ENCODE measurements at places on chromosomes 3 and 15. TPM values are rescaled to one million over a fixed set of nuclear protein-coding genes. Genes with fewer than 3 reads are reported as not detected.

COL6A5 gene
- not detected for total RNA-seq

- no peak for DNase-seq
These were observed 210.3 kb upstream of the CNTN6 start for GRCh38 chr3:882533-882932.

IL17RD gene
- total RNA-seq = 13.2 TPM

ADCY5 gene
- 228 TPM for total RNA-seq

DNA sequence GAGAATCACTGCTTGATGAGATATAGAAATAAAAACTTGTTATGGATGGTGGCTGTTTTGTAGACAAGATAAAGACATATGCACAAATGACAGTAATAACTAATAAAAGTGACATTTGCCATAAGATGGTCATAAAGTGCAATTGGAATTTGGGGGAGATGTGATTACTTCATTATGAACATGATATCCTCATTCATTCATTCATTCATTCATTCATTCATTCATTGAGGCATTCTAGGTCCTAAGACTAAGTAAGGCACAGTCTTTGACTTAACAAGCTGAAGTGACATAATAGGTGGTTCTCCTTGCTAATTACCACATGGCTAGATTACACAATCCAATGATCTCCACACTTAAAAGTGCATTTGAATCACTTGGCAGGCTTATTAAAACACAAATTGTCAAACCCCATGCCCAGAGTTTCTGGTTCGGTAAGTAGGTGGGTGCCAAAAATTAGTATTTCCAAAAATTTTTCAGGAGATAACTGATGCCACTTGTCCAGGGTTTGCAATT is 18.9 kb downstream of the RAP2B start:
- no peak for DNase-seq

DNA sequence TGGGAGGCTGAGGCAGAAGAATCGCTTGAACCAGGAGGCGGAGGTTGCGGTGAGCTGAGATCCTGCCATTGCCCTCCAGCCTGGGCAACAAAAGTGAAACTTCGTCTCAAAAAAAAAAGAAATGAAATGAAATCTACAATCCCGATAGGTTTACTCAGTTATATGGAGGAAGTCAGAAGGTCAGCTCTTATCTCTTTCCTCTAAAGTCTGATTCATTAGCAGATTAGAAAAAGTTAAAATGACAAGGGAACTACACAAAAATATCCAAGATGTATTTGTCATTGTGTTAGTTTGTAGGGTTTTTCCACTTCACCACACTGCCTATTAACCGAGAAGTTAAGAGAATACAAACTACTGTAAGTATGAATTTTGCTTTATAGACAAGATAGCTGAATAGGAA is 420.6 kb downstream of the SHQ1 start:
- no peak for DNase-seq

DNAJA4 gene
- total RNA-seq = 17.4 TPM

DNA sequence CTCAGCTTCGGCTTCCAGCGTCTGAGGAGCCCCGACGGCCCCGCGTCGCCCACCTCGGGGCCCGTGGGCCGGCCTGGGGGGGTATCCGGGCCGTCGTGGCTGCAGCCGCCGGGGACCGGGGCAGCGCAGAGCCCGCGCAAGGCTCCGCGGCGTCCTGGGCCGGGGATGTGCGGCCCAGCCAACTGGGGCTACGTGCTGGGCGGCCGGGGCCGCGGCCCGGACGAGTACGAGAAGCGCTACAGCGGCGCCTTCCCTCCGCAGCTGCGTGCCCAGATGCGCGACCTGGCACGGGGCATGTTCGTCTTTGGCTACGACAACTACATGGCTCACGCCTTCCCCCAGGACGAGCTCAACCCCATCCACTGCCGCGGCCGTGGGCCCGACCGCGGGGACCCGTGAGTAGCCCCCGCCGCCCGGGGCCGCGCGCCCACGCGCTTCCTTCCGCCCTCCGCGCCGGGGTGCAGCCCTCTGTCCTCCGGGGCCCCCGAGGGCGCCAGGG is 462 bp downstream of the EDEM1 start:
- no peak for DNase-seq

SCN5A gene
- 0.50 TPM for total RNA-seq

DNA sequence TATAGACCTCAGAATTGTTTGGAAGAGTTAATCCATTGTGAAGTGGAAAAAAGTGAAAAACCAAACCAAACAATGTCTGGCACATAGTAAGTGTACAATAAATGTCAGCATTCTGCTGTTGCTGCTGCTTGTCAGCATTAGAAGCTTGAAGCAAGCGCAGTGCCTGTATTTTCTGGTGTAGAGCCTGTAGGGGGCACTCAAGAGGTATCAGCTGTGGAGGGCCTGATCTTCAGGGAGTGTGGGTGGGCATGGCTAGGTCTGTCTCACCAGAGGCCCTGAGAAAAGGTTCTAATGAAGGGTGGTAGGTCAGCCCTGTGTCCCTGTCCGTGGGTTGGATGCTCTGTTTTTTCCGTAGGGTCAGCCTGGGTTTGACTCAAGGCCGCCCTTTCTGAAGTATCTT is 3.6 kb downstream of the ADAMTSL3 start:
- DNase-seq = no peak

GOLGA6B gene
- not detected for total RNA-seq

TPRA1 gene
- total RNA-seq = 43.1 TPM

DNA sequence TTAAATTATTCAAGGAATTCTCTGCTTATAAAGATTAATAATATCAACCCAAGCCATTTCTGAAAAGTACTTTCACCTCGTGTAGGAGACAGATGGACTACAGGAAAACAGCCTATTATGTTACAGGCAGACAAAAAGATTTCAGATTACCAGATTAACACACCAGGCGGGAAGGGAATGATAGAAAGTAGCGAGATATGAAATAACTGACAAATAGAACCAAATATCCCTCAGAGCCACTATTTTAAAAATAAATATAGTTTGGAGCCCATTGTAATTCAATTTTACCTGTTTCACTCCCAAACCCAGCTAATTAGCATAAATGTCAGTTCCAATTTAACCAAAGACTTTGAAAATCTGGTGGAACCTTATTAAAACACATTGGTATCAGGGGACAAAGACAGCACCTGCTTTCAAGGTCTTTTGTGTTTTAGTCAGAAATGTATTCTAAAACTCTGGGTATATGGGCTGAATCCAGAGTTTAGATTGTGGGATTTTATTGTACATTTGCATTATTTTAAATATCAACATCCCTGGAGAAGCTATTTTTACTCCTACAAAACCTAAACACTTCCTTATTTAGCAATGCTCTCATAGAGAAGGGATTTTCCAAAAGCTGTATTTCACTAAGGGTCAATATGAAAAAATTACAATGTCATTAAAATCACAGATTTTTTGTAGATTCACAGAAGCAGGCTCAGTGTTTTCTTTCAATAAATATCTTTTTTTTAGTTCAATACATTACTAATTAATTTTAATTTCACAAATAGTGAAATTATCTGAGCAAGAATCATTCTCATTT is 138.4 kb downstream of the TNIK start:
- DNase-seq = no peak

GRCh38 chr15:45631776-45632175 is 3.1 kb upstream of the SQOR start:
- no peak for DNase-seq

- no peak for DNase-seq
These were observed 11.0 kb downstream of the MRPL3 start for GRCh38 chr3:131491775-131492174.

PFN2 gene
- total RNA-seq = 46.4 TPM

TTLL13 gene
- not detected for total RNA-seq

DNA sequence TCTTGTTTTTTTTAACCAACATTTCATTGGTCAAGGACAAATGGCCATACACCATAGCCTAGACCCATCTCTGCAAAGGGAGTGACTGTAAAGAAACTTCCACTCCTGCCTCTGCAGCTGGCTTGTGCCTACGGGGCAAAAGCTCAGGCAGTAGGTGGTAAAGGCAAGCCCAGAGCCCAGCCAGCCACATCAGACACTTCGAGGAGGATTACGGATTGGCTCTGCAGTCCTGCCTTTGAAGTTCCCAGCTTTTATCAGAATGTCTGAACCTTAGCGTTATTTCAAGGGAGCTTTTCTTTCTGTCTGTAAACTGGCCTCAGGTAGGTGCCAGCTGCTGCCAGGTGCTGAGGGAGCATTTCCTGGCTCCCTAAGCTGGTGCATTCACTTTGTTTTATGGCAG is 15.6 kb downstream of the ZNF710 start:
- no peak for DNase-seq

GRCh38 chr3:195102609-195103467 is 168.1 kb downstream of the XXYLT1 start:
- no peak for DNase-seq

- DNase-seq = no peak
These were observed 3.0 kb upstream of the TFDP2 start for GRCh38 chr3:142152384-142152783.

DNA sequence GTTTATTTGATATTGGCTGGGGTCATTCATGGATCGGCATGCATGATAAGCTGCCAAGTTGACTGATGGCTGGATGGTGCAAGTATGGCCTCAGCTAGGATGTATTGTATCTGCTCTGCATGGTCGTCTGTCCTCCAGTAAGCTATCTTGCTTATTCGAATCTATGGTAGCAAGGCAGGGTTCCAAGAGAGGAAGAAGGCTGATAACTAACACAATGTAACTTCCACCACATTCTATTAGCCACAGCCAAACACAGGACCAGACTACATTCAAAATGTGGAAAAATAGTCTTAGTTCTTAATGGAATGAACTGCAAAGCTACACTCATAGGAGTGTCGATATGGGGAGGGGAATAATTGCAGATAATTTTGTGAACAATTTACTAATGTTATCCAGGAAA is 175.2 kb downstream of the ARPP21 start:
- DNase-seq = no peak

GRCh38 chr3:120637851-120638559 is 41.9 kb downstream of the NDUFB4 start:
- no peak for DNase-seq

GRCh38 chr15:27723821-27724220 is 375.3 kb downstream of the OCA2 start:
- no peak for DNase-seq

- DNase-seq = peak; percentile 45
These were observed 900 bp upstream of the GNB4 start for GRCh38 chr3:179452176-179452564.

SERPINI2 gene
- 1.2 TPM for total RNA-seq

ACAD9 gene
- total RNA-seq = 25.6 TPM

GRCh38 chr3:39126532-39127071 is 19.1 kb downstream of the TTC21A start:
- DNase-seq = no peak

GRCh38 chr15:74800559-74801094 is 12.0 kb upstream of the LMAN1L start:
- DNase-seq = no peak

GRCh38 chr3:38054499-38055001 is 15.5 kb downstream of the DLEC1 start:
- DNase-seq = no peak

GRCh38 chr3:140754936-140755335 is 77.1 kb downstream of the TRIM42 start:
- no peak for DNase-seq

DNA sequence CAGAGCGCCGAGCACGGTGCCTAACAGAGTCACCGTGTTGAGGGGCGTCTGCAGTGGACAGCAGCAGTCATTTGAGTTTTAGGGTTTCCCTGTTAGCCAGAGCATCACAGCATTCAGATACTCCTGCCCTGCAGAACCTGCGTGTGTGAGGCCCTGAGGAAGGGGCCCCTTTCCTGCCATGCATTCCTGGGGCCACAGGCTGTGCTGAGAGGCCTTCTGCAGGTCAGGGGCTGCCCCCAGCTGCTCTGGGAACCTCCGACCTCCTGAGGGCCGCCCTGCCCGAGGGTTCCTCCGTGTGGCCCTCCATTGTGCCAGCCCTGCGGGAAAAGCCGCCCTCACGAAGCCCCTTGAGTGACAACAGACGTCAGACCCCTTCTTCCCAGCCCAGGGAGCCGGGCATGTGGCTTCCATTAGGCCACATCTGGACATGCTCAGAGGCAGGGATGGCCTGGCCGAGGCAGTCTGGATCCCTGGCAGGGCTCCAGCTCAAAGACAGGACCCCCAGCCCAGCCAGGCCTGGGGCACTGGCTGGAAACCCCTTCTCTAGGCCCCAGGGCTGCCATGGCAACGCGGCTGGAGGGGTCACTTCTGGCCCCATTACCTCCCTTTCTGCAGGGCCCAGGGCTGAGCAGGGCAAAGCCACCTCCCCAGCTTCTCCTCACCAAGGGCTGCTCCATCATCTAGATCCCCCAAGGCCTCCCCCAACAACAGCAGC is 25.3 kb downstream of the FBLN2 start:
- no peak for DNase-seq

DNA sequence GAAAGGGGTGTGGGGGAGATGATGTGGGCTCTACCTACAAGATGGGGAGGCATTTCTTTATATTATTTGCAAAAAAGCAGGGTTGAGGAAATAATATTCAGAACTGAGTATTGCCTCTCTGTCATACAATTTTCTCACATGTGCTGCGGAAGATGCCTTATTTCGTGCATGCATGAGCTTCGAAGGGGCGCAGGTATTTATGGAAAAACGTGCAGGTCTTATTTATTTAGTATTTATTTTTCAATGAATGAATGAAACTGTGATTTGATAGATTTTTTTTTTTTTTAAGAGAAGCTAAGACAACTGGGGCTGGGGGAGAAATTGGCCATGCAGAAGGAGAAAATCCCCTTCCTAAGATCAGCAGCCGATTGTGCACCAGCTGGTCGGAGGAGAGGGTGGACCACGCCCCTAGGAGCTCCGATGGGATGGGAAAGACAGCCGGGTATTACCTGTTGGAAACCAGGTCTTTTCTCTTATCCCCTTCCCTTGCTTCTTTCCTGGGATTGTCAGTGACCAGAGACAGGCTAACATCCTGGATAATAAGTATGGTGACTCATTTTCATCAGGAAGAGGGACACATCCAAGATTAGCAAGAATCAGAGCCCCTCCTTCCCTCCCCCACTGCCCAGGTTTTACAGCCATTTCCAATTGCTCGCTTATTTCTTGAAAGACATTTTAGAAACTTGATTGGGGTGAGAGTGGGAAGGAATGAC is 875 bp downstream of the GAP43 start:
- no peak for DNase-seq

Data from esophagus muscularis mucosa (tissue), 4 donors.